ENCODE measurements at places on chromosomes 7 and 10.
A peak's percentile ranks its signal among the peaks of the same experiment; 100 is the strongest.

- peak; percentile 31 for DNase-seq
Measured at GRCh38 chr7:128841921-128842673, 11.9 kb downstream of the FLNC start.

DNA sequence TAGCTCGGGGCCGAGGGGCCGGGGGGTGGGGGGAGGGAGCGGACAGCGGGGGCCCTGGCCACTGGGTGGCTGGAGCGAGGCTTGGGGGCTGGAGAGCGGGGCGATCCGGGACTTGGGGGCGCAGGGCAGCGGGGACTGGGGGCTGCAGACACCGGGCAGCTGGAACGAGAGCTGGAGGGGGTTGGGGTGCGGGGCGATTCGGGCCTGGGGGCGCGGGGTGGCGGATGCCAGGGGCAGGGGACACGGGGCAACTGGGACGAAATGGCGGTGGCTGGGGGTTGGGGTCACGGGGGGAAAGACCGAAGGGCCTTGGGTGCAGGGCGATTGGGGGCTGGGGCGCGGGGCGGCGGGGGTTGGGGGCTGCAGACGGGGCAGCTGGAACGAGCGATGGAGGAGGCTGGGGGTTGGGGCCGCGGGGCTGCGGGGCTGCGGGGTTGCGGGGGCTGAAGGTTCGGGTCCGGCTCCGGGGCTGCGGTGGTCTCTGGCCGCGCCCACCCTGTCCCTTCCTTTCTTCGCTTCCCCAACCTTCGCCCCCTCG, 590 bp downstream of the COL26A1 start:
- no peak for DNase-seq

DNA sequence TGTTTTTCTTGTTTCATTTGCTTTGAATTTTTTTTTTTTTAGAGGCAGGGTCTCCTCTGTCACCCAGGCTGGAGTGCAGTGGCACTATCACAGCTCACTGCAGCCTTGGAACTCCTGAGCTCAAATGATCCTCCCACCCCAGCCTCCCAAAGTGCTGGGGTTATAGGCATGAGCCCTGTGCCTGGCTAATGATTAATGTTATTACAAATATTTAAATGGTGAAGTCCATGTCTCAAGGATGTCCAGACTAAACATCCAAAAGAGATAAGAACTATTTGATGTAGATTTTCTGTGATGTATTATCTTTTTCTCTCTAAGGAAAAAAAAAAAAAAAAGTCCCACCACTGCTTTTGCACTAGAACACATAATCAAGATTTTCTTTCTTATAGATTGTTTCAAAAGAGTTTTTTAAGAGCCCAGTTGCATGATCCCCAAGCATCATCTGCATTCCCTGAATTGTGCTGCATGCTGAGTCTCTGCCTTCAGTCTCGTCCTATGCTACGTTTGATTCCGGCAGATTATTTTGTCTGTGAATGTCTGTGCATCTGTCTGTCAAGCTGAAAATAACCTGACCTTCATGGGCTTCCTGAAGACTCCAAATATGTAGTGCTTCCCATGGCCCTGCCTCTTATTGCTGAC, 33.4 kb downstream of the MACROH2A2 start:
- DNase-seq, result no peak

GRCh38 chr7:28732071-28732869, 225.9 kb downstream of the TRIL start:
- peak; percentile 30 for DNase-seq

GRCh38 chr7:26096136-26096535, 55.9 kb upstream of the NFE2L3 start:
- DNase-seq, result no peak

DNA sequence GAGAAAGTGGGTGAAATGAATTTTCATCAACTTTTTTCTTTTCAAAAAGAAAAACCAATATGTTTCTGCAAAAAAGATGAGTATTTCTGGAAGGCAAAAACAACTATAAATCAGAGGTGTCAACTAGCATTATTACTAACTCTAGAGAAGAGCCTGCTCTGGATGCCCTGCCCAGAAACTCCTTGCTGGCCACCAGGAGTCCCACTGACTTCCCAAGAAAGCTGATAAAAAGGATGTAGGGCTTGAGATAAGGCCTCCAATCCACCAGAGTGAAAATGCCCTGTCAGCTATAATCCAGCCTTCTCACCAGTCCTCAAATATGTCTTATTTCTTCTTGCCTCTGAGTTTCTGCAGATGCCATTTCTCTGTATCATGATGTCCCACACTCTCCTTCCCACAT, 16.7 kb upstream of the FZD1 start:
- no peak for DNase-seq

DNA sequence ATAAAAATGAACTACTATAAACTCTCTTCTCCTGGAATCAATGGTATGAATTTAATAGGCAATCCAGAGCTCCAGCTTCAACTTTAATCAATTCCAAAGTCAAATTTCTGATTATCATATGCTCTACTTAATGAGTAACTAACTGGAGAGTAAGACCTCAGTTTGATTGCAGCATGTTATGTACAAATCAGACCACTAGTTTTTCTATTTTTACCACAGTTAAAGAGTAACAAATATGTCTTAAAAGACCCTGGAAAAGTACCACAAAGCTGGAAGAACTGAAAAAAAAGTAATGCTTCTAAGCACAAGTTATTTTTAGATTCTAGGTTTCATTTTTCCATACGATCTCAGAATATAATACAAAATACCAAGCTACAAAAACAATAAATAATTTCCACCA, 56.0 kb upstream of the TNKS2 start:
- no peak for DNase-seq

All from SJSA1 (cell line).